ENCODE measurements at places on chromosomes 13 and 19.

GRCh38 chr19:30402436-30403202 is 30.4 kb downstream of the ZNF536 start:
- no peak for DNase-seq

- DNase-seq: peak; percentile 97
Measured at GRCh38 chr19:10334588-10335351, 1.4 kb upstream of the RAVER1 start.

DNA sequence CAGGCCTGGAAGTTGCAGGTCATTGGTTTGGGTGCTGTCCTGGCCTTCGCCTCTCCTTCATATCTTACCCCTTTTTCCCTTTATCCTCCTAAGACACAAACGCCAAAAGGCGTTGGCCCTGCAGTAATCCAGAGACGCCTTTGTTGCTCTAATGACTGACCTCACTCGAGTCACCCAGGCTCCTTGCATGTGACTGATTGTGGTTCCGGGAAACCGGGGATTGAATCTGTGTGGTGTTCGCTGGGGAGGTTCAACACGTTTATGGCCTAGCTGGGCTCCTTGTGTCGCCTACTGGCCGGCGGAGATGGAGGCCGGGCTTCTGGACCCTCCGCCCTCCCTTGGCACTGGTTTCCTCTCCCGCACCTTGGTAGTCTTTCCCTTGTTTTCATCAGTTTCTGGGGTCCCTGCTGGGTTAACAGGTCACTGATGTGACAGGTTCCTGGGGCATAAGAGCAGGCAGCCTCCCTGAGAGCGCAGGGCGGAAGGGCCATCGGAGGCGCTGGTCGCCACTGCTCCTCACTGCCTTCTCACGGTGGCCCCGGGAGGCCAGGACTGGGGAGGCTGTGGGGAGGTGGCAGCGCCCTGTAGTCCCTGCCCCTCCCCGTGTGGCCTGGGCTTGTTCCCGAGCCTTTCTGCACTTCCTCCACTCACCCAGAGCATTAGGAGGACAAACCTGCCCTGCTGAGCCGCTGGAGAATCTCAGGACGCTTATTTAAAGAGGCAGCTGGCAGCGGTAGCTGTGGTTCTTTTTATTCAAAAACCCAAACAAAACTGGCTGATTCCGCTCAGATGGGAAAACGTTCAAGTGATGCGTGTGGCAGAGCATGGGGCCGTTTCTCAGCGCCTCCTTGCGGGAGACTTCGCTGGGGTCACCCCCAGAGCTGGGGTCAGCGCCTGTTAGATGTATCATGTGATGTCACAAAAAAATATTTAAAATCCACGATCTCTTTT is 18.1 kb upstream of the NDUFS7 start:
- DNase-seq: no peak

GRCh38 chr13:29934531-29935308 is 84.3 kb upstream of the UBL3 start:
- DNase-seq: no peak

DNA sequence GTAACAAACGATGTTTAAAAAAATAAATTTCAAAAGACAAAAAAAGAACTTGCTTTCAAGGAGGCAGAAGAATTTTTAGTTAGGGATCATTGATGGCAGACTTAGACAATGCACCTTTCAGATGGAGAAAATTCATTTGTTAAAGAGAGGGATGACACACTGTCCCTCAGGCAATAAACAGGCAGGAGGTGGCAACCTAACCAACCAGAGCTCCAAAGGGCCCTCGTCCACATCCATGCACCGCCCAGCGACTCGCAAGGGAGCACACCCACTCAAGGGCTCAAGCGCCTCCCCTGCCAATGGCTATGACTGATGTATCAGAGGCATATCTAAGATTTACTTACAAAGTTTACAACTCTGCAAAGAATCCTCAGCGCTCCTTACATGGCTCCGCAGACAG is 81.9 kb downstream of the TUBGCP3 start:
- no peak for DNase-seq

DNA sequence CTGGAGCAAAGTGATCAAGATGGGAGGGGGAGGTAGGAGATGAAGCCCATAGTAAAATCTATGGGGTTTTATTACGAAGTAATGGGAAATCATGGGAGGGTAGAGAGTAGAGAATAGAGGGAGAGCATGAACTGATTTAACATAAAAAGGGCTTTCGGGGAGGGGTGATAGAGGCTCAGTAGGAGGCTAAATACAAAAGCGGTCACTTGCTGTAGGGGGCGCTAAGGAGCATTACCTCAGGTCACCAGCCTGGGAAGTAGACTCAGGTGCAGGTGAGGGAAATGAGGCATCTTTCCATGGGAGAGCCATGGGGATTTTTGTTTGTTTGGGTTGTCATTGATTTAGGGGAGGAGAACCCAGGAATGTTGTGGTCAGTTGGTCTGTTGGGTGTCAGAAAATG is 14.1 kb downstream of the KRTDAP start:
- DNase-seq: no peak

- no peak for DNase-seq
Measured at GRCh38 chr19:41689993-41690800, 2.1 kb upstream of the CEACAM7 start.

DNA sequence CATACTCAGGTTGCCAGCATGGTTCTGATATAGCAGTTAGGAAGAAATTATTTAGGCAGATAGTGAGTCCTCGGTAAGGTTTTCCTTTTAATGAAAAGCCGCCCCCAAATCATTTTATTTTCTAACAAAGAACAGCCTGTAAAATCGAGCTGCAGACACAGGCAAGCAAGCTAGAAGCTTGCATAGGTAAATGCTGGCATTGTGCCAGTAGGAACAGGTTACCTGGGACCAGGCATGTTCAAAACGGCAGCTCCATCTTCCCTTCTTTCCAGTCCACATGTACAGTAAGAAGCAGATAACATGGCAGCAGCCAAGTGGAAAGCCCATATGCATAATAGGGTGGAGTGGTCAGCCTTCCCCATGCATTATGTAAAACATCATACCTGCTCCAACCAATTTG is 71.1 kb downstream of the UGGT2 start:
- no peak for DNase-seq

DNA sequence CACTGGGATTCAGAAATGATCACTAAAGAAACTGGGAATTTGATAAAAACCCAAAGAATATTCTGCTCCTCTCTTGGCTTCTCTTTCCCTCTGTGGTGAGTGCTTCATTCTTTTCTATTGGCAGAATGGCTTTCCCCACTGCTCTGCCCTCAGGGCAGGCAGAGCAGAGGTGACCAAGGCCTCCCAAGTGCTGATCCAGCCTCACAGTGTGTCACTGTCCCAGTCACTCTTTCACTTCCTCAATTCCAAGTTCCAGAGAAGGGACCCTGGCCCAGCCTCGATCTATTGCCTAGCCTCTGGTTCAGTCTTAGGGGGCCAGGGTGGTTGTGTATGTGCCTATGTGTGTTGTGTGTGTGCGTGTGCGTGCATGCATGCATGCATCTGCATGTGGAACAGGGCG is 180.6 kb upstream of the TMTC4 start:
- DNase-seq: no peak

DNA sequence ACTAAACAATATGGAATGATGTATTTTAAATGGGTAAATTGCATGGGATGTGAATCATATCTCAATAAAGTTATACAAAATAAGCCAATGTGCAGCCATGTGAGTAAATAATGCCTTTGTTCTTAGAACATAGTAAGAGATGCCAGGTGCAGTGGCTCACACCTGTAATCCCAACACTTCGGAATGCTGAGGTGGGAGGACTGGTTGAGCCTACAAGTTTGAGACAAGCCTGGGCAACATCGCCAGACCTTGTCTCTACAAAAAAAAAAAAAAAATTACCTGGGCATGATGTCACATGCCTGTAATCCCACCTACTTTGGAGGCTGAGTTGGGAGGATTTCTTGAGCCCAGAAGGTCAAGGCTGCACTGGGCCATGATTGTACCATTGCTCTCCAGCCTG is 230.7 kb downstream of the RFC3 start:
- no peak for DNase-seq

DNA sequence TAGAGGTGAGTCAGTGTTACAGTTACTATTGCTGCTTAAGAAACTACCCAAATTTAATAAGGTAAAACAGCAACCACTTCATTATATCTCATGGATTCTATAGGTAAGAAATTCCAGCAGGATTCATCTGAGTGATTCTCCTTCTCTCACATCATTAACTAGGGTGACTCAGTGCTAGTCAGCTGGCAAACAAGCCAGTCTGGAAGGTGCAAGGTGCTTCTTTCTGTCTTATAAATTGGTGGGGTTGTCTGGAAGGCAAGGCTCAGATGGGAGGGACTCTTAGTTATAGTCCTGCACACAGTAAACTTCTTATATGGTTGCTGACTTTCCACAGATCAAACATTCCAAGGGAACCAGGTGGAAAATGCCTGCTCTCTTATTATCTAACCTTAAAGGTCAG is 484.5 kb downstream of the GPC5 start:
- no peak for DNase-seq

DNA sequence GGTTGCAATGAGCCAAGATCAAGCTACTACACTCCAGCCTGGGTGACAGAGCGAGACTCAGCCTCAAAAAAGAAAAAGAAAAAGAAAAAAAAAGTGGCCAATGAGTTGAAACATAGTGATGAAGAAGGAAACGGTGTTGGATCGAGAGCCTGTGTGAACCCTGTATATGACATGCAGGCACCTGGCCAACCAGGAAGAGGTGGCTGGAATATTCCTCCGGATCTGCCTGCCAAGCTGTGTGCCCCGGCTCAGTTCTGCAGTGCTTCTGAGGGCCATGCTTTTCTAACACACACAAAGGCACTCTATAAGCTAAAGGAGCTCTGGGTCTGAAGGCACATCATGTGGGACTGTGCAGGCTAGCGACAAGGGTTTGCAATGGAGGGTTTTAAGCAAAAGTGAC is 3.7 kb upstream of the ZNF444 start:
- DNase-seq: no peak

- no peak for DNase-seq
Measured at GRCh38 chr19:13732337-13732736, 32.0 kb upstream of the MRI1 start.

DNA sequence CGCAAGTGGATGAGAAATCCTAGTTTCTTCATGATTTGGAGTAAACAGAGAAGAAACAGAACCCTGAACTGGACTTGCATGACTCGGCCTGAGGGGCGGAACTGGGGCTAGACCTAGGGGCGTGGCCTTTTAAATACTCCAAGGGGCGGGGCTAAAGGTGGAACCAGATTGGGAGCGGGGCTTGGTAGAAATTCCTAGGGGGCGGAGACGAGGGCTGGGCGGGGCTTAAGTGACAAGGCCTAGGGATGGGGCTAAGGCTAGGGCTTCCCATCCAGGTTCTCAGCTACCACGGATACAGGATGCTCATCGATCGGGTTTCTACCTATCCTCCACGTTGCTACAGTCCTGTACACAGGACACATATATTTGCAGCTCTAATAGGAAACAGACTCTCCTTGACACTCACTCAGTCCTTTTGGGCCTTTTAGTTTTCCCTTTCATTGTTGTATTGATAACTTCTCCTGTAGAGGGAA is 372 bp upstream of the ZNF699 start:
- DNase-seq: no peak

DNA sequence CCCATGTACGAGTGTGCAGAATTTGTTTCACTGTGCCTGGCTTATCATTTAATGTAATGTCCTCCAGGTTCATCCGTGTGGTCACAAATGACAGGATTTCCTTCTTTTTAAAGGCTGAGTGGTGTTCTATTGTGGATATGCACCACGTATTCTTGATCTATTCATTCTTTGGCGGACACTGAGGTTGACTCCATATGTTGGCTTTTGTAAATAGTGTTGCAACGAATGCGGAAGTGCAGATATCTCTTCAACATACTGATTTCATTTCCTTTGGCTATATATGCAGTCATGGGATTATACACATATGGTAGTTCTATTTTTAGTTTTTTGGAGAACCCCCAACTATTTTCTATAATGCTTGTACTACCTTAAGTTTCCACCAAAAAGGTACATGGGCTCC is 13.0 kb downstream of the OR7A5 start:
- no peak for DNase-seq

DNA sequence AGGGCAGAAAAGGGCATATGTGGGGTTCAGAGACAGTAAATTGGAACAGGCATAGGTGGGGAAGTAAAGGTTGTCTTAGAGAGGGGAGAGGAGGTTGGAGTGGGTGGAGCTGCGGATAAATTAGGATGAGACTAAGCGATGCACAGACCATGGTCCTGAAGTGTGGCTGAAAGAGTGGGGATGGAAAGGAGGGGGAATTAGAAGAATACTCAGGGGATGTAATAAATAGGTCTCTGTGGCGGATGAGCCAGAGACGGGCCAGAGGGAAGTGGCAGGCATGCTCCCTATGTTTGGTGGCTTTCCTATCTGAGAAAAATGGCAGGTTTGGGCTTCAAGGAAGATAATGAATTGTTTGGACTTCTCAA is 123.4 kb downstream of the OLFM4 start:
- no peak for DNase-seq

DNA sequence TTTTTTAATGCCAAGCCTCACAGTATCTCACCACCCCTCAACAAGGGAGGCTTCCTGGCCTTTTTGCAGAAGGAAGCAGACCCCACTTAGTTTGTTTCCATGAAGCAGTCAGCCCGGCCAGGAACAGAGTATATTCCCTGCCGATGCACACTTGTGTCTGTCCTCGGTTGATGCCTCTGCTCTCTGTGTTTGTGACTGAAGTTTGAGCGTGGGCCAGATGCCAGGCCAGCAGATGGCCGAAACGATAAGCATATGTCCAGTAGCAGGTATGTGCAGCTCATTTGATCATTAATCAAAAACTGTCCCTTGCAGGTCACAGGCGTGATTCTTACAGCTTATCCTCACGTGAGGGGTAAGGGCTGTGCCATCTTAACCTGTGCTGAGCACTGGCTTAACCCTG is 144.0 kb downstream of the IRS2 start:
- no peak for DNase-seq

DNA sequence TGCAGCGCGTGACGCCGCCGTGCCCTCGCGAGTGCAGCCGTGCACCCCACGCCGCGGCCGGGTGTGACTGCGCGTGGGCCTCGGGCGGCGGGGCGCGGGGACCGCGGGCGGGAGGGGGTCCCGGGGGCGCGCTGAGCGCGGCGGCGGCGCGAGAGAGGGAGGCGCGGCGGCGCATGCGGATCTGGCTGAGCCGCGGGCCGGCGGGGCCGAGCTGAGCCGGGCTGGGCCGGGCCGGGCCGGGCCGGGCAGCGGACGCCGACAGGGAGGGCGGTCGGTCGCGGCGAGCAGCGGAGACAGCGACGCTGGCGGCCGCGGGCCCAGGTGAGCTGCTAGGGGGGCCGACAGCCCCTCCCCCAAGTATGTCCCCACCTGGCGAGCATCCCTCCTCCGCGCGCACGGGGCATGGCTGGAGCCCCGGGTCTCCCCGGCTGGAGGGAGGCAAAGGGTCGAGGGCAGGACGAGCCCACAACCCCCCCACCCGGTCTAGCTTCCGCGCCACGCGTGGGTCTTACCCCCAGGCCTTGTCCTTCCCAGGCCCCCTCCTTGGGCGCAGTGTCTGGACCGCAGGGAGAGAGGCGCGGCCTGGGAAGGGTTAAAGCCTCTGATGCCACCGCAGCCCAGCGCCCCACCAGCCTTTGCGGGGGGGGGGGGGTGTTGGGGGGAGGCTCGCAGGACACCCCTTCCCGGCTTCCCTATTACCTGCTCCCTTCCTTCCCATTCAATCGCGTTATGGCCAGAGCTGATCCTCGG is at the start of gene SPTBN4:
SPTBN4 (plus strand) TSS at position 17 of the 750 bp plus-strand sequence. CDS start 5,621 bp downstream, outside the sequence.
- DNase-seq: no peak

GRCh38 chr13:50128428-50128931 is 113.2 kb downstream of the KCNRG start:
- DNase-seq: no peak

Data from umbilical cord (tissue), 2 donors.